ENCODE measurements at places on chromosomes 16 and 17. TPM values are rescaled to one million over a fixed set of nuclear protein-coding genes. Genes with fewer than 3 reads are reported as not detected.

GRCh38 chr17:75980188-75981018 is 1.4 kb downstream of the TEN1 start:
- DNase-seq, result peak; percentile 42

GRCh38 chr16:57472665-57473060 is 10.2 kb downstream of the POLR2C start:
- no peak for DNase-seq

WNT9B gene
- total RNA-seq, result 5.0 TPM

GRCh38 chr17:7894866-7895265 is 6.3 kb downstream of the CHD3 start:
- no peak for DNase-seq

GRCh38 chr16:51439271-51439670 is 288.2 kb upstream of the SALL1 start:
- no peak for DNase-seq

ADAM11 gene
- total RNA-seq, result 0.20 TPM

DNAJA2 gene
- total RNA-seq, result 95.7 TPM

GRCh38 chr17:29219378-29220047 is 27.1 kb upstream of the CRYBA1 start:
- peak; percentile 75 for DNase-seq

- peak; percentile 82 for DNase-seq
Observed at GRCh38 chr17:41492351-41492750, 2.6 kb upstream of the KRT36 start.

- DNase-seq, result peak; percentile 92
Observed at GRCh38 chr16:56691885-56692284, 9.6 kb downstream of the MT1X start.

PRM2 gene
- total RNA-seq, result not detected

KRT26 gene
- total RNA-seq, result not detected

GRCh38 chr16:48143812-48144368 is 11.9 kb downstream of the ABCC12 start:
- DNase-seq, result peak; percentile 45

- DNase-seq, result no peak
Observed at GRCh38 chr17:44117351-44117750, 6.1 kb downstream of the HDAC5 start.

LUC7L3 gene
- 41.9 TPM for total RNA-seq

DNA sequence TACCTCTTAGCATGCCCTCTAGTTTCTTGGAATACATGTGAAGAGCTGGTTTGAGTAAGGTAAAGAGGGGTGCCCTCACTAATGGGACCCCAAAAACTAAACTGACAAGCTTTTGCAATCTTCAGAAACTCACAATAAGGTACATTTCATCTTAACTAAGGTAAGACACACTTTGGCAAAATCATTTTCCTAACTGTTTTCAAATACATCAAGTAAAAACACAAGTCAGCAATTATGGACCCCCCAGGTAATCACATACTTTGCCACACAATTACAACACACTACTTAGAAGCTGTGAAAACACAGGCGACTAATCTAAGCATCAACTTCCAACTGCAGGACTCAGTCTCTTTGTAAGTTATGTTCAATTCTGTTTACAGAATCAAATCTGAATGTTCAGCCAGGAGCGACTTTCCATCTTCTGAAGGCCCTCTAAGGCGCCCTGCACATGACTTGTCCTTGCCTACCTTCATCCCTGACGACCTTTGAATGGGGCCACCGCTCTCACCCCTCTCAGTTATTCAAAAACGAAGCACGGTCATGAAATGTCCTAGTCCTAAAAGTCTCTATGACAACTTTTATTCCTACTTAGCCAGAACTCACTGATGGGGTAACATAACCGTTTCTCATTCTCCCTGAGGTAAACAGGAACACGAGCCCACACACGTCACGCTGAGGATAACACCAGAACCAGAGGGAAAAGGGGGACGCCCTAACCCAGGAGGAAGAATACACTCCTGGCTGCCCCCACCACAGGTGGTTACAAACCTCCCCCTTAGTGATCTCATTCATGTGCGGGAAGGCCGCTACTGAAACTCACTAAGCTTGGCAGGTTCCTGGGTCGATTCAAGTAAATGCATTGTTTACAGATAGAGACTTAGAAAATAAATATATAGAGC is 5.5 kb downstream of the CREBBP start:
- no peak for DNase-seq

DNA sequence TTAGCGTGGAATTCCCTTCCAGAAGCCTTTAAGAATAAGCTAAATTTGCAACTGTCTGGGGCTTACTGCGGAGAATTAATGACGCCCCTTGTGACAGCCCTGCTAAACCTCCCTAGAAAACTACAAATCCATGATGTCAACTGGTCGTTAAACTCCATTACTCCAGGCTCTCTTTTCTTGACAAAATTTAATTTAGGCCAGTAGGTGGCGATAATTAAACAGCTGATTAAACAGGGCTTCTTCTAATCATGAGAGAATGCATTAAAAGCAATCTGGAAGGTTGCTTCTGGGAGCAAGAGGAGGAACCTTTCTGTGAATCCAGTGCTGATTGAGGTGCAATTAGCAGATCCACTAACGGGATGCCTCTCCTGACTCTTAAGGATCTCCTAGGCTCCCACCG is 8.1 kb upstream of the NLRP1 start:
- peak; percentile 56 for DNase-seq

DNA sequence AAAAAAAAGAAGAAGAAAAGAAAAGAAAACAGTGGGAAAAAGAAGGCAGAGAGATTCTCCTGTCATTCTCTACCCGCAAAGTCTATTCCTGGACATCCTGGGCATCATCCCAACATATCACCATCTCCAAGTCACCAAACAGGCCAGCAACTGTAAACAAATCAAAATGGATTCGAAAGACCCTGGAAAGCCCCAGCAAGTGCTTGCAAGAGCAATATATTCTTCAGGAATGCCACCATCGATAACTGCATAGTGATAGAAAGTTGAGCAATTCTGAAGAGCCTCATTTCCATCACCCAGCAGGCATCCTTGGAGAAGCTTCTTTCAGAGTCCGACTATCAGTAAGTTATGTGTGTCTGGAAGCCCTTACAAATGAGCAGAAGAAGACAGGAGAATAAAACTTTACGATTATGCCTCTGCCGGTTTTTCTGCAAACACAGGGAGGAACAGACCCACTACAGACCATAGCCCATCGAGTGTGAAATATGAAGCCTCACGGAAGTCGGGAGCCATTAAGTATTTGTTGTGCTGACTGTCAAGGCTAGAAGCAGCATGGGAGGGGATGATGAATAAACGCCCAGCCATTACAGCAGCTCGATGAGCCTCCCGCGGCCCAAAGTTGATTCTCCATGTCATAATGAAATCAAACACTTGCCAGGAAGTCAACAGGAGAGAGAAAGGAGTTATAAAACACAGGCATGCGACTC is 64.5 kb upstream of the SEC14L1 start:
- no peak for DNase-seq

DNA sequence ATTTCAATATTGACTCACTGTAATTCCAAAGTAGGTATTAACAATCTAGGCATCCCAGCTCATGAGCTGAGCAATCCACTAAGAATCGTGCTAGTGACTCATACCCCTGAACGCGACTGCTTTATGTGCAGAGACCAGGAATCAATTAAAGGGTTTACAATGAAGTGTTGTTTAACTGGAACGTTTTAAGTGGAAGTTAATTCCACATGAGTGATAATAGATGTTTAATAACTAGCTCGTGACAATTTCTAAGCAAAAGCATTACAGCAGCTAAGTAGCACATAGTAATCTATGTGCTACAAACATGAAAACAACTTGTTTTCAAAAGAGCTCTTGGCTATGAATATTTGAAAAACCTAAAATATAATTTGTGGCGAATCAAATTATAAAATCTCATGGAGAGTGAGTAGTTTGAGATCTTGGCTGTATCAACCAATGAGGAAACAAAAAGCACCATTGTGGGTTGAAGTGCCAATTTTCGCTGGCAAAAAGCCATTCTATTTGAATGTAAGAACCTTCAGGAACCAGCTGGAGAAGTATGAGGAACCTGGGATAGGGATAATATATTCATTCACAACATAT is 9.4 kb downstream of the GJC1 start:
- DNase-seq, result peak; percentile 98

DNA sequence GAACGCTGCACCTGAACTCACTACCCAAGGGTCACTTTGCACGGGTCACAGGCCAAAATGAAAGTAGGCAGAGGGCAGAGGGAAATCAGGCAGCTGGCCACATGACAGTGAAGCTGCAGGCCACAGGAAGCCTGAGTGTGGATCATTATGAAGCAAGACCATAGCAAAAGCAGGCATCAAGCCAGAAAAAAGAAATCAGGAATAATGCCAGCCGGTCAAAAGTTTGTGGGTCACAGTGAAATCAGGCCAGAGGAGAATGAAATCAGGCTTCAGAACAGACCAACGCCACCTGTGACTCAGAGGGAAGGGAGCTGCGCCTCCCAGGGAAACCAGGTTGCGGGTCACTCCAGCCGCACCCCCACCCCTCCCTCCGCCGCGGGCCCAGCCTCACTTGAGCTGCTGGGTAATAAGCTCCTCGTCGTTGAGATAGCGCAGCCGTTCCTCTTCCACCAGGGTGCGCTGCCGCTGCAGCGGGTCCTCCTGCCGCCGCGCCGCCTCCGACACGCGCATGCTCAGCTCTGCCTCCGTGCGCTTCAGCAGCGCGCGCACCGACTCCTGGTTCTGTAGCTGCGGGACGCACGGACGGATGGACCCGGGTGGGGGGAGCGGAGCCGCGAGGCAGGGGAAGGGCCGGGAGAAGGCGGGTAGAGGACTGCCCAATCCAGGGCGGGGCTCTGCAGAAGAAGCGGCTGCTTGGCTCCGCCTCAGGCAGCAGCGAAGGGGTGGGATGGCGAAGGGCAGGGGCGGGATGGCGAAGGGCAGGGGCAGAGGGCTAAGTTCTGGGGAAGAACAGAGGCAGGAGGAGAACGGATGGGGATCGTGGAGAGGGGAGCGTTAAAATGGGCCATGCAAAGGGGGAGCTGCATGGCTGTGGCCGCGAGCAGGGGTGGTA is 47.7 kb downstream of the SRCIN1 start:
- peak; percentile 91 for DNase-seq

- DNase-seq, result no peak
Observed at GRCh38 chr17:49734515-49735490, 27.0 kb upstream of the SLC35B1 start.

ABCA9 gene
- not detected for total RNA-seq

DNA sequence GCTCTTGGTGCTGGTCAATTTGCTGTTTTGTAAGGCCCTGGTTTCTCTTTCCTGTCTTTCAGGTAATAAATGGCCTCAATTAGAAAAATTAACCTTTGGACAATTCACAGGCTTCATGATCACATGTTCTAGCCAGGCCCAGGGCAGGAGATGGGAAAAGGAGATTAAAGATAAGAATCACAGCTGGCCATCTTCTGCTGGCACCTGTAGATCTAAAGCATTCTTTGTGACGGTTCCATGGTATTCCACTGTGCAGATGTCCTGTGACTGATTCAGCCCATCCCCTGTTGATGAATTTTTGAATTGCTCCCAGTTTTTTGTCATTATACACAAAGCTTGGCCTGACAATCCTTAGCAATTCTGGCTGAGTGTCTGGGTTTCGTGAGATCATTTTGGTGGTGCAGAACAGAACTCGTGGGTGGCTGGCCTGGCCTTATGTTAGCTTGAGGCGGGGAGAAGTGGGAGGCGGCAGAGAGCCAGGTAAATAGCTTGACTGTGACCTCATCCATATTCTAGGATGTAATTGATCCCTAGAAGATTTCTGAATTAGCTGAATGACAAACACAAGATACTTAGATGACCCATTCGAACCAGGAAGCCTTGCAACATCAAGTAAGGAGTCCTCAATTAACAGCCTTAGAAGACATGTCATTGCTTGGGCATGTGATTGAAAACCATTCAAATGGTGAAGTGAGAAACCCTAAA is 14.1 kb downstream of the TMC5 start:
- no peak for DNase-seq

DNA sequence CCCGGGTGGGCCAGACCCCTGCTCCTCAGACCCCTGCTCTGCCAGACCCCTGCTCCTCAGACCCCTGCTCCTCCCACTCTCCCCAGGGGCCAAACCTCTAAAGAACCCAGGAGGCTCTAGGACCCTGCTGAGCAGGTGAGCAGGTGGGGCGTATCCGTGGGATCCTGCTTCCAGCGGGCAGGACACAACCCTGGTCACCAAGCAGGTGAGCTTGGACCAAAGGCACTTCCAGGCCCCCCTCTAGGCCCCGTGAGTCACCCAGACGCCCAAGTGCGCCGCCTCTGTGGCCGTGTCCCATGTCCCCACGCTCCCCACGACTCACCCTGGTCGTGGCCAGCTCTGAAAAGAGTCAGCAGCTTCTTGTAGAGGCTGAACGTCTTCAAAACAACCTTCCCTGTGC is 5.0 kb downstream of the CYBC1 start:
- no peak for DNase-seq

CAMTA2 gene
- 37.9 TPM for total RNA-seq

DERL2 gene
- total RNA-seq, result 56.6 TPM

CDH1 gene
- 94.8 TPM for total RNA-seq

DNA sequence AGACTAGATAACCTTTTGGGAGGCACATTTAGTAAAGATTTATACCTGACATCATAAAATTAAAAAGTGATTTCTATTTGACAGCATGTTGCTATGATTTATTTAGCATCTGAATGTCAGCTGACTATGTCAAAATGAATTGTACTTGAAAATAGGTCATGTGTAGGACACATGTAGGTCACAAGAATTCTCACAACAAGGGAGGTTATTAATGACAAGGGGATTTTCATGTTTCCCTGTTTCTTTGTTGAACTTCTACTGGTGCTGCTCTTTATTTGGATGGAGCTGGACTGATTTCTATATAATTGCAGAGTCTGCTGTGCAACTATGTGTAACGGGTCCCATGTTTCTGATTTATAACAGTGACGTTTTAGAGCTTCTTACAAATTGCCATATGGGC is 144.4 kb downstream of the CNTNAP4 start:
- DNase-seq, result no peak

DNA sequence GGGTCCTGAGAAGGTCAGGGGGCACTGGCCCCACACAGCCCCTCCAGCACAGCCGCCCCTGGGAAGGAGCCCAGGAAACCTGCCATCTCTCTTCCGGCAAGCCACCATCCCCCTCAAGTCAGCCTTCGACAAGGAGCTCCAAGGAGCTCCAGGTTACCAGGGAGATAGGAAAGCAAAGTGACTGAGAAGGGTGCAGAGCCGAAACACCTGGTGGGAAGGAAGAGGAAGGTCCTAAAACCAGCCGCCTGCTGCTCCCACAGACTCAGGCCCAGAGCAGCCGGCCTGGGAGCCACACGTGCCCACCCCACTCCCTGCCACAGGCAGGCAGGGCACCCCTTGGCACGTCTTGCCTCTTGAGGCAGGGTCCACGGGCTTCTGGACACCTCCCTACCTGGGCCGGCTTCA is 80.7 kb downstream of the TIMM22 start:
- DNase-seq, result no peak

MPV17L gene
- 4.2 TPM for total RNA-seq

SLC2A4 gene
- total RNA-seq, result 0.35 TPM

GRCh38 chr17:36777118-36777517 is 160.2 kb upstream of the LHX1 start:
- peak; percentile 56 for DNase-seq
